CD4-positive, alpha-beta T cell treated with Interleukin-15 for 4 hours (primary cell): ENCODE measurements at places on chromosomes 3 and 15.

- DNase-seq, result no peak
These were observed 179.6 kb downstream of the ADAMTSL3 start for GRCh38 chr15:83833569-83833968.

DNA sequence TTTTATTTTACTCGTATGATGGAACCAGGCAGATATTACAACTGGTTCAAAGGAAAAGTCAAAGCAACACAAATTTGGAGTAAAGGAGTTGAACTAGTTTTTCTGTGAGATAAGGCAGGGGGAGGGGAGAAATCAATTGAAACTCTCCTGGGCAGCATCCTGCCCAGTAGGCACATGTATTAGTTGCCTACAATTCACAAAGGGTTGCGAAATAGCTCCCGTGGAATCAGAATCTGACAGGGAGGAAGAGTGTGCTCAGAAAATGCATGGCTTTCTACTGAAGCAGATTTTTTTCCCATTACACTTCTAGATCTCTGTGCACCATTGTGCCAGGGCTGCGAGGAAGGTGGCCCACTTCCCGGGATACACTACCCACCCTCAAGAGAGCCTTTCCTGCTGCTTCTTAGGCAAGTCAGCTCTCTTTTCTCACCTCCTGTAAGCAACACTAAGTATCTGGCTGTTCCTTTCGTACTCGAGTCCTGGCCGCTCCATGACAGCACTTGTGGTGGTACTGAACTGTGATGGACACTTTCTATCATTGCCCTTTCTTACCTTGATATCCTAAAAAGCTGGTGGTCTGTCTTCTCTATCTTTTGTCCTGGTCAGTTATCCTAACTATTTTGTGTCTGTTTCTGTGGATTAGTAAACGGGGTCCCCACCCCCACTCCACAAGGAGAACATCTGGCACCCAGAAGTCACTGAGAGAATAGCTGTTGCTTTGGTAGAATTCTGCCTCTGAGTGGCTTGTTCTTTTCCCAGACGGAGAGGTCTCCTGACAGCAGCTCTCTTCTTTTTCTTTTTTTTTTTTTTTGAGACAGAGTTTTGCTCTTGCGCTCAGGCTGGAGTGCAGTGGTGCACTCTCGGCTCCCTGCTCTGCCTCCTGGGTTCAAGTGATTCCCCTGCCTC, 74.8 kb downstream of the RPL39L start:
- DNase-seq, result no peak

DNA sequence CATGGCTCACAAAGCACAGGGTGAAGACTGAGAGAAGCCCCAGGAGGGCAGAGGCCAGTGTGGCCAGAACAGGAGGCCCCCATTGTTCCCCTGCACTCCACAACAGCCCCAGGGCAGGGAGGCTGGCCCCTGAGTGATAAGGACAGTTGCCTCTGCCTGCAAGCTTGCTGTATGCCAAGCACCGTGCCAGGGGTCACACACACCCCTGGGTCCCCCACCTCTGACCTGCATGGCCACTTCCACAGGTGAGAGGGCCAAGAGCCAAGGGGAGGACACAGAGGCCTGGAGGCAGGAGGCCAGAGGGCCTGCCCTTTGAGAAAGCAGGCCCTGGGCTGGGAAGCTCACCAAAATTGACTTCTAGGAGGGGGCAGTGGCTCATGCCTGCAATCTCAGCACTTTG, 23.7 kb downstream of the ATRIP start:
- DNase-seq, result no peak

DNA sequence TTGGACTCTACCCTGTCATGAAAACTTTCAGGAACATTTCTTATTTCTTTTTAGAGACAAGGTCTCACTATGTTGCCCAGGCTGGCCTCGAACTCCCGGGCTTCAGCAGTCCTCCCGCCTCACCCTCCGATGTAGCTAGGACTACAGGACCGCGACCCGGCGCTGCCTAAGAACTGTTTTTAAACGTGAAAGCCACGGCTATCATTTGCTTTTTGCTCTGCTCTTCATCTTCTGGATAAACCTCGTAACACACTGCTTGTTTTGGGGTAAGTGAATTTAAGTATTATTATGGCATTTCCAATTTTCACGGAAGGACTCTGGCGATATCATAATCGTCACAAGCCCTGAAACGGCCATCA, 14.3 kb upstream of the CCNL1 start:
- DNase-seq, result peak; percentile 16

DNA sequence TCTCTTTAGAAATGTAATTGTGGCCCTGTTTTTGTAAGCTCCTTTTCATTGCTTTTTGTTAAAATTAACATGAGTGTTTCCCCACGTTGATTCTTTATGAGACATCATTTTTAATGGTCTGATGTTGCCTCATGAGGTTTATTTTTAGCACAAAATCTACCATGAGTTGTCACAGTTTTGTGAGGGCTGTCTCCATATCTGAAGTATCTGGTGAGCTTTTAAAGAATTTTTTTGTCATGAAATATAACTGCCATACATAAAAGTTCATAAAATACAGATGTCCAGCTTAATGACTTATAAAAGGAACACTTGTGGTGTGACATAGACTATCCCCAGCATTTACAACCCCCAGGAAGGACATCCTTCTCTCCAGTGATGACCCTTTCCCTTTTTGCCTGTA, 34.3 kb upstream of the CEMIP start:
- no peak for DNase-seq

GRCh38 chr15:84839714-84840113, 22.6 kb downstream of the ALPK3 start:
- no peak for DNase-seq

DNA sequence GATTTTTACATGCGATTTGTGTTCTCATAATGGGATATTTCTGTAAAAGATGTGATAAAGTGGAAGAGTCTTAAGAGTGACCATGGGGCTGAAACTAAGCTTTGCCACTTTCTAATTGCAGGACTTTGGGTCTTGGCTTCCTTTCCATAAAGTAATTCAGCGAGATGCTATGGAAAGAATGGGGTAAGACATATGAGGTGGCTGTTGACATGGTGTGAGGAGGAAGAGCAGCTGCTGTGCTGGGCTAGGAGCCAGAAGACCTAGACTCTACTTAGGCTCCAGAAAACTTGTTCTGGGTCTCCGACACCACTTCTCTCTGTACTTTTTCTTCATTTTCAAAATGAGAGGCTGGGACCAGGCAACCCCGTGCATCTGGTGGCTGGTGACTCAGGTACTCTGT, 654.5 kb upstream of the CFAP20DC start:
- no peak for DNase-seq

DNA sequence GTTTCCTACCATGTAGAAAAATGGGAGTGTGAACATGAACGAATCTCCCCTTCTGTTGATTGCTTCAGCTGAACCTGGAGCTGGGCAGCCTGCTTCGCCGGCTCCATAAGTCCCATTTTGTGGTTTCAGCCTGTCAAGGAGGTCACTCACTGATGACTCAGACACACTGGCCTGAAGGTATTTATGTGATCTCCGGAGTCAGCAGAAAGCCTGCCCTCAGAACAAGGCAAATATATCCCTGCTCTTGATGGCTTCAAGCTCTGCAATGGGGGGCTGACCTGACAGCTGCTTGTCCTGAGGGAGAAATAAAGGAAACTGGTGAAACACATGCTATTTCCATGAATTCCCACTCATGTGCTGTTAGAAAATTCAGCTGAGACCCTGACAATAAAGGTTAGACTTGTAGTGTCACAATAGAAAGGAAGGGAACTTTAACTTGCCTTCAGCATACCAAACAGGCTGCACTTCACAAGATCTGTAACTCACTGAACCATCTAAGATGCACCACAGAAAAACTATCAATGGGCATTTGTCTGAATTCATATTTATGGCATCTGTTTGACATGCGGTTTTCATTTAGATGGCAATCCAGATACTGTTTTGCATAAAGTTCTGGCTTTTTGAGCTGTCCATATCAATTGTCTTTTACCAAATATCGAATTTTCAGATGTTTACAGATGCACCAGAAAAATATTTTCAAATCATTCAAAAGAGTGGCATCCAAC, 282.0 kb upstream of the VEPH1 start:
- DNase-seq, result no peak

GRCh38 chr3:36876181-36876936, 68.5 kb downstream of the TRANK1 start:
- DNase-seq, result peak; percentile 77

DNA sequence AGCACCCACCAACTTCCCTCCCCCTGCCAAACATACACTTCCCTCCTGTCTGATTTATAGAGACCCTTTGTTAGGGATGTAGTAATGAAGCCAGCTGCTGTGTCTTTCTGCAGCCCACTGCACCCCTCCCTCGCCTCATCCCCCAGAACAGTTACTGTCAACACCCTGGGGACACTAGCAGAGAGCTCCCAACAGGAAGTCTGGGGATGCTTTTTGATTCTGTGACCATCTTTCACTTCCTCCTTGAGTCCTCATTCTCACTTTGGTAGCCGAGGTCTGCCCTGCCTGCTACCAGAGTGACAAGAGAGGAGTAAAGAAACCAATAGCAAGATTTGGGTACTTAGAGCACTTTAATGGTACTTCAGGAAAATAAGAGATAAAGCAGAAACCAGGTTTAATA, 201.6 kb downstream of the SATB1 start:
- no peak for DNase-seq

GRCh38 chr3:15757824-15758223, 40.0 kb downstream of the ANKRD28 start:
- DNase-seq, result no peak

GRCh38 chr15:71715914-71716313, 94.4 kb upstream of the NR2E3 start:
- DNase-seq, result no peak

GRCh38 chr3:148847351-148847750, 17.7 kb upstream of the CPA3 start:
- DNase-seq, result no peak

DNA sequence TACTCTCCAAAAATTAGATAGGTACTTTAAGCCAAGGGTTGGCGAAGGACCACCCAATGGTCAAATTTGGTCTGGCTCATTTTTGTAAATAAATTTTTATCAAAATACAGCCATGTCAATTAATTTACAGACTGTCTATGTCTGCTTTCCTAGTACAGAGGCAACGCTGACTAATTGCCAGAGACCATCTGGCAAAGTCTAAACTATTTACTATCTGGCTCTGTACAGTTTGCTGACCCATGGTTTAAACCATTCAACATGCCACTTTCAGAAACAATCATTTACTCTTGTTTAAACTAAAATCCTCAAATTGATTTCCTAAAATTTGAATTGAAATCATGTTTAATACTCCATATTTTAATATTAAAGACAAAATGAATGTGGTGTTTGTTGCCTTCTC, 25.9 kb downstream of the CBLB start:
- DNase-seq, result no peak

DNA sequence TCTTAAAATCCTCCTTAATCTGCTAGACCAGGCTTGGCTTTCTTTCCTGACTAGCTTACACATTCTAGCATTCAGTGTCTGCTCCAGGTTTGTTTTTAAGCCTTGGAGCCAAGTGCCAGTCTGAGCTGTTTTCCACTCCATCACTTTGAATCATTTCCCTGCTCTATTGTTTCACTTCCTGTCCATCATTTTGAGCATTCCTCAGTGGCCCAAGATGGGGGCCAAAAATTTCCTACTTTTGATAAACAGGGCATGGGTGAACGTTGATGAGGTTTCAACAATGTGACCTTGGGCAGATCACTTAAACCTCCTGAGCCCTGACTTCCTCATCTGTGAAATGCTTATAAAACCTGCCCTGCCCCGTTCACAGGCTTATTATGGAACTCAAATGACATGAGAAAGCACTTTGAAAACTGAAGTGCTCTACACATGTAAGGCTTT, 4.4 kb downstream of the CYP19A1 start:
- no peak for DNase-seq

DNA sequence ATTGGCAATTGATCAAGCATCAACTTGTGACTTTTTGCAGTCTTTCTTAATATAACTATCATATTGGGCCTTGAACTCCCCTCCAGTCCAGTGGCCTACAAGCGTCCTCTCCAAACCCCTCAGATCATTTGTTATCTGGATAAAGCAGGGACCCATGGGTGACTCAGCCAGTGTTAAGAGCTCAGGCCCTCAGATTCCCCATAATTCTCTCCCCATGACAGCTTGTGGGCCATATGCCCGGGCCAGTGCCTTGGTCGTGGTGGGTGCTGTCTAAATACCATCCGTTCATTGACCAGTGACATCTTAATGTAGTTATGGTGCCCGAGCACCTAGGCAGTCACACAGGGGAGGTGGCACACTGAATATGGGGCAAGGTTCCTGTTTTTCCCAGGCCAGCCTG, 18.1 kb downstream of the MCF2L2 start:
- no peak for DNase-seq

GRCh38 chr3:63969876-63970275, 53.4 kb downstream of the PSMD6 start:
- no peak for DNase-seq

DNA sequence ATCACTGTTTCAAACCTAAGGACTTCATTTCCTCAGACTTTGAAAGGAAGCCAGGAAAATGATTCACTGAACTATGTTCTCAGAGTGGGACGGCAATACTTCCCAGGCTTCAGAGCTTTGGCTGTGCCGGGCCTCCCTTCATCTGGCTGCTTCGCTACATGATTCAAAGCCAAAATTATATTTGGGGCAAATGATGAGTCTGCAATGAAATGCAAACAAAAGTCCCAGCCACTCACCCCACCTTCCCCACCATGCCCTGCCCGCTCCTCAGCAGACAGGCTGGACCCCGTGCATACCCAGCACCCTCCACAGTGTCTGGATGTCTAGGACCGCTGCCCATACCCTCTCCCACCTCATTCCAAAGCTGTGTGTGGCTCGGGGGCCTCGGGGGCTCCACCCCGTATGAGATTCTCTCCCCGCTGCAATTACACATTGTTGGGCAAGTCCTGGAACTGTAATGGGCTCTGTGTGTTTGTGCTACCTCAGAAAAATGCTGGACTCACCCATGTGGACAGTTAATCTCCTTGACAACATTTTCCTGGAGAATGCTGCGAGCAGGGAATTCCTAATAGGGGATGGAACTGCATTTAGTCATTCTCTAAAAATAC, 32.2 kb downstream of the ATP10A start:
- no peak for DNase-seq

GRCh38 chr3:14410106-14410502, 7.7 kb downstream of the SLC6A6 start:
- no peak for DNase-seq
